Metanephros (tissue), 2 donors: ENCODE measurements at places on chromosomes 3 and 15. TPM values are rescaled to one million over a fixed set of nuclear protein-coding genes. Genes with fewer than 3 reads are reported as not detected.

Gene SNAPC5
- 15.7 TPM for total RNA-seq

Gene TUBGCP4
- total RNA-seq: 17.3 TPM

Gene C3orf49
- not detected for total RNA-seq

Gene CSNK1G1
- 31.1 TPM for total RNA-seq

Gene GOLGA8N
- total RNA-seq: 16.7 TPM

Gene PCLAF
- total RNA-seq: 14.1 TPM

Gene RTP1
- not detected for total RNA-seq

Gene AGTR1
- total RNA-seq: 22.0 TPM

Gene VPS33B
- total RNA-seq: 5.5 TPM

Gene CEP63
- total RNA-seq: 18.3 TPM
